Foreskin melanocyte (primary cell): ENCODE measurements at places on chromosomes 4 and X.

DNA sequence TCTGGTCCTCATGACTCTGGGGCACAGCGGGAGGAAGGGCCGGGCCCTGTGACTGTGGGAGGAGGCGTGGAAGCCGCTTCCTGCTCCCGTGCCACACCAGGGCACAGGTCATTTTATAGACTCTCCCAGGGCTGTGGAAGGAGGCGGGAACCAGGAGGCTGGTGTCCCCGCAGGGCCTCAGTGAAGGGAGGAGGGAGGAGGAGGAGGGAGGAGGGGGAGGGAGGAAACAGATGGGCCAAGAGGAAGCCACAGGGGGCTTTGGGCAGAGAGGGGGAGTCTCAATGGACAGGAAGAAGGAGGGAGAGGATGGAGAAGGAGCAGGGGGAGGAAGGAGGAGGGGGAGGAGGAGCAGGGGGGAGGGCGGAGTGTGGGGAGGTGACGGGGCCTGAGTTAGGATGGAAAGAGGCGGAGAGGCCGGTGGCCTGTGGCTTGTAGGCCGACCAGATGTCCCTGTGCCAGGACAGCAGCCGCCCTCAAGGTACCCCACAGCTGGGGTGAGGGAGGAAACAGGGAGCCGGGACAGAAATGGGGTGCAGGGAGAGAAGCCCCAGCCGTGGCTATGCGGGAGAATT is 6.2 kb upstream of the PLCXD1 start:
- DNase-seq = no peak

- peak; percentile 63 for DNase-seq
Observed at GRCh38 chrX:41858161-41858775, 65.1 kb downstream of the CASK start.

DNA sequence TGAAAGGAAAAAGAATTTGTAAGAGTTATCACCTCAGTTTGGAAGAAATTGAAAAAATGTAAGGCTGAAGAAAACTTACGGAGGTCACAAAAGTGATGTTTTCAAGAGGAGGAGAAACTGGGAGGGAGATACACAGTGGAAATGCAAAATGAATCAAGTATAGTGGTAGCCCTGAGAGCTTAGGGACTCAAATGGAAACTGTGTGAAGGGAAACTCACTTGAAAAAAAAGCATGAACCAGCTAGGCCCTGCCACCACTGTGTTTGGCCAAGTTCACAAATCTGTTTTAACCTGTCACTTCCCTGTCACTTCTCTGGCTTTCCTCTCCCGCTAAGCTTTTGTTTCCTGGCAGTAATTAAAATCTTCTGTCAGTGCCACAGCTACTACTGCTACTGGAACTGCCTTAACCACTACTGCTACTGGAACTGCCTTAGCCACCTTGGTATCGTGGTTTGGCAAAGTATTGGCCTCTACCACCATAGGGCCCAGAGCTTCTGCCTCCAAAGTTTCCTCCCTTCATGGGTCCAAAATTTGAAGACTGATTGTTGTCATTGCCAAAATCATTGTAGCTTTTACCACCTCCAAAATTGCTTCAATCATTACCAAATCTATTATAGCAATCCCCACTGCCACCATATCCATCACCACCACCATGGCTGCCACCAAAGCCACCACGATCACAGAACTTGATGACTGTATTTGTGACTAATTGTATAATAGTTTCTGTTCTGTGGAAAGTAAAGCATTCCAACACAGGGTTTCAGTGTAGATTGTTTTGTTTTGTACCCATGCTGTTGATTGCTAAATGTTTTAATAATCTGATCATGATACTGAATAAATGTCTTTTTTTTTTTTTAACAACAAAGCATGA is 41.5 kb downstream of the SMARCA5 start:
- DNase-seq = no peak

- no peak for DNase-seq
Observed at GRCh38 chrX:12269484-12269883, 131.2 kb downstream of the FRMPD4 start.

- DNase-seq = no peak
Observed at GRCh38 chrX:30230395-30230794, at the start of gene MAGEB3. TSS of gene MAGEB3 (plus strand) at chrX:30230657. CDS start at chrX:30235925, 5,268 bp downstream.

GRCh38 chr4:26197018-26197779 is 123.6 kb upstream of the RBPJ start:
- DNase-seq = no peak

- DNase-seq = no peak
Observed at GRCh38 chr4:152954741-152955140, 18.6 kb downstream of the FHDC1 start.

GRCh38 chr4:70158576-70158975 is 4.5 kb downstream of the PRR27 start:
- no peak for DNase-seq

GRCh38 chr4:185811509-185812364 is at the start of gene SORBS2:
TSS of gene SORBS2 (minus strand) at chr4:185812194. CDS start at chr4:185690571, 121,623 bp downstream.
- DNase-seq = no peak

GRCh38 chr4:53694666-53695065 is 103.4 kb upstream of the LNX1 start:
- no peak for DNase-seq

DNA sequence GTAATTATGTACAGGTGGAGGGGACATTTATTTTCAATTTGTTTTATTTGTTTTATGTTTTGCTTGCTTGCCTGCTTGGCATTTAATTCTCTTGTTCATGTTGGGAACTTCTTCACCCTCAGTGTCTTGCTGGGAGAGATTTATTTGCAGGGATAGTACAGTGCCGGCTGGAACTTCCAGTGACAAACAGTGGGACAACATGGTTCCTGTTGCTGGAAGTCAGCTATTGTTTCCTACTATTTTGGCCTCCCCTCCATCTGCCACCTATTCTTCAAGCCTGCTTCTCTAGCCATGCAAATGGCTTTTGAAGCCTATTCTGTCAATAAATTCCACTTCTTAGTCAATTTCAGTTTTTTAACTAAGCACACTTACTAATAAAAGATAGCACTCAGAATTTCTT is 105.4 kb upstream of the BANK1 start:
- DNase-seq = no peak

DNA sequence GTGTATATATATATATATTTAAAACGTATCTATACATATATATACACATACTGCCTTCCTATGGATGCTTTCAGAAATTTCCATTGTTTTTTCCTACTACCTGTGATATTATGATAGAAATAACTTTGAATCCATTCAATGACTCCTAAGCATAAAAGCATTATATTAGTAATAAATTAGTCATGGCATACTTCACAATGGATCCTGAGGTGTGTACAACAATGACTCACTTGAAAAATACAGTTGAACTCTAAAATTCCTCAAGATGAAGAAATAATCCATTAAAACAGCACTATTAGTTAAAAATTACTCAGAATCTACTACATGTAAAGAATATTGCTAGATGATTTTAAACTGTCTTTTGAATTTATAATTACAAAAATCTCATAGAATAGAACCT is 201.1 kb downstream of the STPG2 start:
- DNase-seq = no peak

DNA sequence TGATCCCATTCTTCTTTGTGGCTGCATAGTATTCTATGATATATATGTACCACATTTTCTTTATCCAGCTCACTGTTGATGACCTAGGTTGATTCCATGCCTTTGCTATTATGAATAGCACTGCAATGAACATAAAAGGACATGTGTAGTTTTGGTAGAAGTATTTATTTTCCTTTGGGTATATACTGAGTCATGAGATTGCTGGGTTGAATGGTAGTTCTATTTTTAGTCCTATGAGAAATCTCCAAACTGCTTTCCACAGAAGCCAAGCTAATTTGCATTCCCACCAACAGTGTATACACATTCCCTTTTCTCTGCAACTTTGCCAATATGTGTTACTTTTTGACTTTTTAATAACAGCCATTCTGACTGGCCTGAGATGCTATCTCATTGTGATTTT is 278.3 kb downstream of the PCDH18 start:
- DNase-seq = no peak
